ENCODE measurements at places on chromosomes 7 and 10. TPM values are rescaled to one million over a fixed set of nuclear protein-coding genes. Genes with fewer than 3 reads are reported as not detected.

The CHAT gene
- total RNA-seq, result not detected

The NACAD gene
- 5.3 TPM for total RNA-seq

The HIF1AN gene
- 41.1 TPM for total RNA-seq

DNA sequence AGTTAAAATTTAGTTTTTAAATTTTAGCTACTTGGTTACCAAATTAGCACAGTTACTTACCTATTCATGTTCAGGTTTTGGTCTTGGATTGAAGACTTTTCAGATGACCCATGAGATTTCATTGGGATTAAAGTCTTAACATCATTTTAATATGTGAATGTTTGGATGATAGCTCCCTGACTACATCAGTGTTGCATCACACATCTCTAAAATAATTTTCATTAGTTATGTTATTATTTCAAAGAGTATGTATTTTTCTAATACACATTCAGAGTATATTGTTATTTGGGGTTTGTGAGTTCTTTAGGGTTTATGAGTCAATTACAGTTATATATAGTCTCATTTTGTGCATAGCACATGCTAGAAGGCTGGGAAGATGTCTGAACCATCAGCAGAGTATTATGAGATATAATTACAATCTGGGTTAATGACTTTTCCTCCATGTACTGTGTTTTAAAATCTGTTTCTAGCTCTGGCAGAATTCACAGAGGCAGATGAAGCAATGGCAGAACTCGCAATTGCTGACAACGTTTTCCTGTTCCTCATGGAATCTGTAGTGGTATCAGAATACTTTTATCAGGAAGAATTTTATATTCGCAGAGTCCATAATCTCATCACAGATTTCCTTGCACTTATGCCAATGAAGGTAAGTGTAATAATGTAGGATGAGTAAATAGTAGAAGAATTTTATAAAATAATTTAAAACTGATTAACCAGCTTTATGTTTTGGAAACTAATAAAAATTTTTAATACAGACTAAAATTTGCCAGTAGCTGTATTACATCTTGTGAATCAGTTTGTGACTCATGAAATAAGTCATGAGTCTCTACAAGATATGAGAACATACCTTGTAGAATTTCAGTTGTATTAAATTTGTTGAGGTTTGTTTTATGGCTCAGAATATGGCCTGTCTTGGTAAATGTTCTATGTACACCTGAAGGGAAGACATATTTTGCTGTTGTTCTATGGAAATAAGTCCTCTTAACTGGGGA, 26.9 kb downstream of the NUP205 start:
- no peak for DNase-seq

GRCh38 chr7:7564323-7564780, 2.3 kb upstream of the MIOS start:
- no peak for DNase-seq

DNA sequence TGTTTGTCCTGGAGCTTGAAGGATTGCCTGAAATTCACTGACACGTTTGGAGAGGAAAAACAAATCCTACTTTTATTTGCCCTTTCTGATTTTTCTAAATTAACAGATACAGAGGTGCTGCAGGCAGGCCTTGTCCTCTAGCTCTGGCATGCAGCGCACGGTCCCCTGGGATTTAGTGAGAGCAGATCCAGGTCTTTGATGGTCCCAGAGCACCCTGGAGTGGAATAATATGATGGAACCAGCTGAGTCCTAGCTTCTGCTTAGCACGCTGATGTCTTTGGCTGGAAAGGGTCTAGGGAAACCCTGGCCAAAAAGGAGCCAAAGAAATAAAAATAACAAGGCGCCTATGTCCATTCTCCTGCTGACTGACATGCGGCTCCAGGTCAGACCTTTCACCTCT, 40.5 kb downstream of the C10orf120 start:
- no peak for DNase-seq

DNA sequence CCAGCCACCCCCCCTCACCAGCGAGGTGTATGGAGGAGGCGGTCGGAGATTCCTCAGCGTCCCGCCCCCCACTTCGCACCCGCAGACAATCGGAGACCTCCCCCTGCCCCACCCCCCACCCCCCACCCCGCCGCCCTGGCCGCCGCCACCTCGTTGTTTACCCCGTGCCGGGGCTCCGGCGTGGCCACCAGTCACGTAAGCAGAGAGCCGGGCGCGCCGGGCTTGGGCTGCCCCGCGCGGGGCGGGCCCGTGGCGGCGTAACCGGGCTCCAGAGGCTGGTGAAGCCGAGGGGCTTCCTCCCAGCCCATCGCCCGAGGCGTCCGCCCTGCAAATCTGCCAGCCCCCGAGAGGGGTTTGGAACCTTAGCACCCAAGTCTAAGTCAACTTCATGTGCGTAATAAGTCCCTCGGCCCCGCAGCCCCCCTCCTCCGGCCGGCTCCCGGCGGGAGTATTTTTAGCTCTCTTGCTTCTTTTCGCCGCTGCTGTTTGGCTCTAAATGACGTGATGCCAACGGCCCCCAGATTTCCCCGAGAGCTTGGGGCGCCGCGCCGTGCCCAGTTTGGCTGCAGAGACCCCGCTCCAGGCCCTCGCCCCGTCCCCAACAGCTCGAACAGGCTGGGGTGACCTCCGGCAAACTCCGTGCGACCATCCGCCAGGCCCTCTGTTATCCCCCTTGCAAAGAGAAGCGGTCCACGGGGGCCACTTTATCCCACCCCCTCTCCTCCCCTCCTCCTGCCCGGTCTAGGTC, 2.7 kb downstream of the MXI1 start:
- DNase-seq, result peak; percentile 60
